ENCODE measurements at places on chromosomes 5 and 9. TPM values are rescaled to one million over a fixed set of nuclear protein-coding genes. Genes with fewer than 3 reads are reported as not detected.
A peak's percentile ranks its signal among the peaks of the same experiment; 100 is the strongest.

The SNX30 gene
- total RNA-seq, result 14.5 TPM

GRCh38 chr5:31711935-31712592 lies 73.1 kb downstream of the PDZD2 start:
- no peak for DNase-seq

- DNase-seq, result no peak
Observed at GRCh38 chr5:13133951-13134350, 810.5 kb downstream of the DNAH5 start.

GRCh38 chr9:82091100-82091499 lies 102.5 kb downstream of the SPATA31D1 start:
- DNase-seq, result no peak

DNA sequence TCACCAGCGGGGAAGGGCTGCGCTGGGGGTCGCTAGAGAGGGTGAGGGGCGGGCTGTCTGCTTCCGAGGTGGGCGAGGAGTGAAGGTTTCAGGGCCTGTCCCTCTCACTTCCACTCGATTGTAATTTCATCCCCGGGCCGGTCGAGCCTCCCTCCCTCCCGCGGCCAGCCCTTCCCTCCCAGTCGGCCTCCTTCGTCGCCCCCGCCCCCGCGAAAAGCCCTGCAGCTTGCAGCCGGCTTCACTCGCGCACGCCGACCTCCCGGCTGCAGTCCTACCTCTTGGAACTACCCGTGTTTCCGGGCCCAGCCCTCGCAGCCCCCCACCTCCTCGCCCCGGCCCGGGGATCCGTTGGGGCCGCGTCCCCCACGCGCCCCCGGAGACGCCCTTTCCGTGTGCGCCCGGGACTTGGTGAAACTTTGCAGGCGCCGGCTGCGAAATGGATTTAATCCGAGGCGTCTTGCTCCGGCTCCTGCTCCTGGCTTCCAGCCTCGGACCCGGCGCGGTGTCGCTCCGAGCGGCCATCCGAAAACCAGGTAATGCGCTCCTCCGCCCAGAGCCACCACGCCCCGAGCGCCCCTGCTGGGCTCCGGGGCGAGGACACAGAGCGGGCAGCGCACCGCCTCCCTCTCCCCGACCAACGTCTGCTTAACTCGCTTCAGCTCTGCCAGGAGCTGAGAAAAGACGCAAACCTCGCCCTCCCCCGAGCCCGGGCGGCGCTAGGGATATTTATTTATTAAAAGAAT lies at the start of gene EGFLAM:
TSS of gene EGFLAM (plus strand) at position 241 of the 743 bp plus-strand sequence. CDS start at position 437, 196 bp downstream.
- peak; percentile 40 for DNase-seq

GRCh38 chr5:18329328-18329727 lies 695.1 kb downstream of the TAF11L14 start:
- DNase-seq, result no peak

GRCh38 chr5:124698770-124699169 lies 47.7 kb downstream of the ZNF608 start:
- DNase-seq, result no peak

DNA sequence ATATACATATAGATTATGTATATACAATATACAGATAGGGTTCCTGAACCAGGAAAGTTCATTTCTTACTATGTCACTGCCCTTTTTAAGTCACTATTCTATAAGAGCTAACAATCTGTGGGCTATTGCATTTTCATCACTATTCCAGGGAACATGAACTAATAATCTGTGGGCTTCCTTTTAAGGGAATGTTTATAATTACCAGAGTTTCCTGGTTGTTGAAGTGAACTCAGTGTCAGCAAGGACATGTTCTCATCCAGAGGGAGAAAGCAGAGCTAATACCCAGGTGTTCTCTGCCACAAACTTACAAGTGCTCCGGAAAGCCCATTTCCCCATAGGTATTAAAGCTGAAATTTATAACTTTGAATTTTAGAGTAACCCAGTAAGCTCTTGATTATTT lies 69.6 kb downstream of the CWC27 start:
- no peak for DNase-seq

DNA sequence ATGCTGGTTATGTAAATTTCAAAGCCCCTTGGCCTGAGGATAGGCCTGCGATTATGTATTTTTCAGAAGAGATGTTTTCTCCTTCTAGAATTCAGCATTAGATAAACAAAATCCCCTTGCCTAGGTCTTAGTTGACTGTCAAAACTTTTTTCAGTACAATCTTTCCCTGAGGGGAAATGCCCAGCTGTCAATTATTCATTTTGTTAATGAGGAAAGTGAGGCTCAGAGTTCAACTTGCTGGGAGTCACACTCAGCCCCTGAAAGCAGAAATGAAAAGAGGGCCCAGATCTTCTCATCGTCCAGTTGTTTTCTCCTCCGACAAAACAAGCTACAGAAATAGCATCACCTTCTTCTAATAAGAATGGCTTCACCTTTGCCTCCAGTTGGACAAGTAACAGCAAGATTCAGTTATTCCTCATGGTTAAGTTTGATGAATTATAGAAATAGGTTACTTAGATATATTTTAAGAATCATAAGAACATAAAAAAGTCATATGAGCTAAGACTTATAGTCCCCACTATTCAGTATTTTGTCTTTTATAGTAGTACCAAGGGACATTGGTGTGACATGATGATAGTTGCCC lies 627.1 kb upstream of the WWC1 start:
- DNase-seq, result no peak

- DNase-seq, result no peak
Observed at GRCh38 chr5:37490931-37491330, 111.8 kb downstream of the WDR70 start.
